Spleen (tissue), 13 donors: ENCODE measurements at places on chromosomes 7 and 10. TPM values are rescaled to one million over a fixed set of nuclear protein-coding genes. Genes with fewer than 3 reads are reported as not detected.

DNA sequence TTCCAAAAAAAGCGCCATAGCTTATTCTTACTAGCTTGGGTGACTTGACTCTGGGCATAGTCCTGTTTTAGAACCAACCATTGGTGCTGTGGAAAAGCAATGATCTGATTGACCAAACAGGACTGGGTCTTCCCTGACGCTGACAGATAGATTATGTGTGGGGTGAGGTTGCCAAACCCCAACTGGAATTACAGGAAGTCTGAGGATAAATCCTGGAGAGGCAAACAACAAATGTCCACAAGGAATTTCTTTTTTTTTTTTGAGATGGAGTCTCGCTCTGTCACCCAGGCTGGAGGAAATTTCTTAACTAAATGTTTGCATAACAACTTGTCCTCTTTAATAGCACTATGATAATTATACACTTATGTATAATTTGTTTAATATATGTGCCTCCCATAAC, 19.2 kb downstream of the GCC1 start:
- DNase-seq, result no peak
- no peaks in the 10 kb centered on the region for H3K36me3 ChIP-seq
- no peak overlapping the region for H3K4me3 ChIP-seq
- no peaks in the 10 kb centered on the region for H3K27me3 ChIP-seq
- H3K4me1 ChIP-seq, result no peaks in the 10 kb centered on the region
- no peak overlapping the region for H3K27ac ChIP-seq

Gene OR6V1
- total RNA-seq, result not detected

DNA sequence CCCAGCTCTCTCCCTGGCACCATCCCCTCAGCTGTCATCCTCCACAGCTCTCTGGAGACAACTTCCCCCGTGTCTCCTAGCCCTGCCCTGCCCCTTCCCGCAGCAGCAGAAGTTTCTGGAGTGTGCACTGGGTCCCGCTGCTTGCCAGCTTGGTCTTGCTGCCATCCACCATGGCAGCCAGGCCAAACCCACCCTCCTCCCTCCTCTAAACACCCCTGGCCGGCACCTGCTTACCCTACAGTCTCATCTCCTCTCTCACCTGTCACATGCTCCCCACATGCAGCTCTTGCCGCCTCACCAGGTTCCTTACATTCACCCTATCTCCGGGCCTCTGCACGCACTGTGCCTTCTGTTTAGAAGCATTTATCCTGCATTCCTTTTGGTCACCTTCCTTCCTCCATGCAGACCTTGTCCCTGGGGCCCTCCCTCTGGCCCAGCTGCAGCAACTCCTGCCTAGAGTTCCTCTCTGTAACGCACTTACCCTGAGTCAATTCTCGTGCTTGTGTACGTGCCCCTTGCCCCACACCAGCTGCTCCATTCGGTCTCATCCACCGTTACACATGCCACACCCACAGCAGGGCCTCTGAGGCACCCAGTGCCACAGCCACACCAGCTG, 93.9 kb upstream of the RET start:
- H3K36me3 ChIP-seq, result no peaks in the 10 kb centered on the region
- no peaks in the 10 kb centered on the region for H3K4me1 ChIP-seq

Gene SH2B2
- total RNA-seq, result 24.9 TPM

GRCh38 chr7:4766666-4767519, 8.5 kb upstream of the AP5Z1 start:
- H3K4me3 ChIP-seq, result no peak overlapping the region
- H3K4me1 ChIP-seq, result no peaks in the 10 kb centered on the region
- H3K36me3 ChIP-seq, result peaks cover 36% of the 10 kb centered on the region
- no peaks in the 10 kb centered on the region for H3K27me3 ChIP-seq
- no peak for DNase-seq

Gene TET1
- total RNA-seq, result 3.0 TPM

Gene AP5Z1
- total RNA-seq, result 62.3 TPM

- DNase-seq, result no peak
- H3K4me1 ChIP-seq, result no peaks in the 10 kb centered on the region
- H3K27me3 ChIP-seq, result no peaks in the 10 kb centered on the region
- H3K4me3 ChIP-seq, result no peak overlapping the region
- no peak overlapping the region for H3K27ac ChIP-seq
- H3K36me3 ChIP-seq, result no peaks in the 10 kb centered on the region
Measured at GRCh38 chr10:13311177-13311575, 11.3 kb upstream of the PHYH start.

DNA sequence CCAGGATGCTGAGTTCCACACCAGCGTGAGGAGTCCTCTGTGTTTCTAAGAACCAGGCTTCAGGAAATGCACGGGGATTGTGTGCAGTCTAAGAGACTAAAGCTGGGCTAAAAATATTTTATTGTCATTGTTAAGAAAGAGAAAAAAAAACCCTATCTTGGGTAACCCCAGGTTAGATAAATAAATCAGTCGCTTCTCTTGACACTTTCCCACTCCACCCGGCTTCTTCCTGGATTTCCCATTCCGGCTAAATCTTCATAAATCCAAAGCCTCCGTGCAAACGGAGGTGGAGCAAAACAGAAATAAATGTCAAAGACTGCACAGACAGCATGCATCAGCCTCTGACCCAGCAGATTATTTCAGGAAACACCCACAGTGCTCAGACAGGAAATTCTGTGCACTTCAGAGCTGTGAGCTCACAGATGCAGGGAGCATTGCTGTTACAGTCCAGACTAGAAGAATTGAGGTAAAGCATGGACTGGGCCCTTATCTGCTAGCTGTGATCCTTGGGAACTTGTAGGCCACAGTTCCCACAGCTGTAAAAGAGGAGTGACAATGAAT, 44.8 kb upstream of the GRID1 start:
- H3K27me3 ChIP-seq, result no peaks in the 10 kb centered on the region
- no peak overlapping the region for H3K4me3 ChIP-seq
- peak overlapping the region; percentile 54 for H3K27ac ChIP-seq
- no peaks in the 10 kb centered on the region for H3K36me3 ChIP-seq
- no peak for DNase-seq
- H3K4me1 ChIP-seq, result peaks cover 20% of the 10 kb centered on the region

DNA sequence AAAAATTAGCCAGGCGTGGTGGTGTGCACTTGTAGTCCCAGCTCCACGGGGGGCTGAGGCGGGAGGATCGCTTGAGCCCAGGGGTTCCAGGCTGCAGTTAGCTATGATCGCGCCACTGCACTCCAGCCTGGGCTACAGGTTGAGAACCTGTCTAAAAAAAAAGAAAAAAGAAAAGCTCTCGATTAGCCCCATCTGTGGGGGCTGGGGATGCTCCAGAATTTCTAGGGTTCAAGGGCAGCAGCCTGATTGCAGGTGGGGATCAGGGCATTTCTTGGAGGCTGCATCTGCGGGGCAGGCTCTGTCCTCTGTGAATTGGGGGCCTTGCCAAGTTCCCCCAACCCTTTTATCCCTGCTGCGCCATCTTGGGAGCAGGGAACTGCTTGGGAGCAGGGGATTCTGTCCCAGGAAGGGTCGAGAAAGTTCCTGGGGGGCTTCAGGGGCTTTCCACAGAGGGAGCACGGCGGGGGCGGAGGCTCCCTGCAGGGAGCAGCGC, 651 bp upstream of the ARPC1A start:
- peak overlapping the region; percentile 92 for H3K27ac ChIP-seq
- peak; percentile 79 for DNase-seq
- H3K27me3 ChIP-seq, result no peaks in the 10 kb centered on the region

GRCh38 chr10:128109707-128110106, 16.5 kb downstream of the MKI67 start:
- H3K4me3 ChIP-seq, result no peak overlapping the region
- no peak overlapping the region for H3K27ac ChIP-seq
- DNase-seq, result no peak
- H3K4me1 ChIP-seq, result no peaks in the 10 kb centered on the region
- H3K27me3 ChIP-seq, result no peaks in the 10 kb centered on the region

GRCh38 chr10:98365406-98366061, 49.4 kb downstream of the PYROXD2 start:
- no peak overlapping the region for H3K4me3 ChIP-seq
- no peaks in the 10 kb centered on the region for H3K36me3 ChIP-seq
- H3K4me1 ChIP-seq, result no peaks in the 10 kb centered on the region
- H3K27ac ChIP-seq, result no peak overlapping the region

Gene PITRM1
- 52.2 TPM for total RNA-seq

Gene ZNF488
- 0.09 TPM for total RNA-seq
